ENCODE measurements at places on chromosomes 11 and 22. TPM values are rescaled to one million over a fixed set of nuclear protein-coding genes. Genes with fewer than 3 reads are reported as not detected.
A peak's percentile ranks its signal among the peaks of the same experiment; 100 is the strongest.

OR52H1 gene
- not detected for polyA plus RNA-seq

GRCh38 chr11:101848262-101848661 lies 66.5 kb upstream of the CEP126 start:
- H3K36me3 ChIP-seq = no peaks in the 10 kb centered on the region
- H3K27ac ChIP-seq = no peak overlapping the region
- DNase-seq = no peak
- no peaks in the 10 kb centered on the region for H3K27me3 ChIP-seq
- no peaks in the 10 kb centered on the region for H3K4me1 ChIP-seq

DNA sequence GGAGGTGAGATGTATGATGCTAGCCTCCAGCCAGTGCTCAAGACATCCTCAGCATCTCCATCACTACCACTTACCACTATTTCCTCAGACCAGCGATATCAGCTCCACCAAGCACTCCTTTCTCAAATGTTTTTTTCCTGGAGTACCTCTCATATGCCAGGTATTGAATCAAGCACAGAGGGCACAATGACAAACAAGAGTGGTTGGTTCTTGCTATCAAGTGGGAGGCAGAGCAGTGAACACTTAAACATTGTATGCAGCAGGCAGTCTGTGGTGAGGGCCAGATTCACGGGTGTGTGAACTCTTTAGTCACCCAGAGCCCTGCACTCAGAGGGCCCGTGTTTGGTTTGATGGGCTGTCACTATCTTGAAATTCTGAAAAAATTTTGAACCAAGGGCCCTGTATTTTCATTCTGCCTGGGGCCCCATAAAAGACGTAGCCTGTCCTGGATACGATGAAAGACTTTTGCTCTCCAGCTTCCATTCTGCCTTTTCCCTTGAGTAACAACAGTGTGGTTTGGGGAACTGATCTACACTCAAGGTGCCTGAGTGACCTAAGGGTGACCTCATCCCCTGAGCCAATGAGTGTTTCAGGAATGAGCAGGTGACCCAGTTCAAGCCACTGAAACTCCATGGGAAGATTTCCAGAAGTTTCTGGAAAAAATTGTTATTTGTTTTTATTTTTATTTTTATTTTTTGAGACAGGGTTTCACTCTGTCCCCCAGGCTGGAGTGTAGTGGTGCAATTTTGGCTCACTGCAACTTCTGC lies 348.4 kb upstream of the NARS2 start:
- H3K4me1 ChIP-seq = no peaks in the 10 kb centered on the region
- no peak for DNase-seq
- H3K27ac ChIP-seq = no peak overlapping the region
- H3K4me3 ChIP-seq = no peak overlapping the region
- no peaks in the 10 kb centered on the region for H3K36me3 ChIP-seq

DNA sequence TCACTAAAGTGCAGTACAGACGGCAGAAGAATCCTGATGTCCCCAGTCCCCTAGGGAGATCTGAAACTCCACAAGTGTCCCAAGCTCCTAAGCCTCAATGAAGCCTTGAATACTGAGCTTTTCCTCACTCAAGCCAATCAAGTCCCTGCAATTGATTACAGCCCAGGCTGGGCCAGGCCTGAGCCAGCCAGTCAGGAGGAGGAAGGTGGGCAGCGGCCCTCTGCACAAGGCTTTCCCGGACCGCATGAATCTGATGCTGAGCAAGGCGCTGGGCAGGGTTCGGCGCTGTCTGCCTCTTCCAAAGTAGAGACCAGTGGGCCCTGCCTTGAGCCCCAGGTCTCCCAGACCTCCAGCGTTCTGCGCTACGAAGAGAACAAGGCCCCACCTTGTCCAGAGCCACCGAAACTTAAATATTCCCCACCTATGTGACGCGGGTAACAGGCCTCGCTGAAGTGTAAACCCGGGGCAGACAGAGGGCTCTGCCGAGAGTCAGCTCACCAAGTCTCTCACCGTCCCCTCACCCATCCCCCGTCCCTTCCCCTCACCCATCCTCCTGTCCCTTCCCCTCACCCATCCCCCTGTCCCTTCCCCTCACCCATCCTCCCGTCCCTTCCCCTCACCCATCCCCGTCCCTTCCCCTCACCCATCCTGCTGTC lies 63.2 kb downstream of the SCUBE1 start:
- no peak overlapping the region for H3K4me3 ChIP-seq
- H3K4me1 ChIP-seq = no peaks in the 10 kb centered on the region
- no peaks in the 10 kb centered on the region for H3K27me3 ChIP-seq
- no peak overlapping the region for H3K27ac ChIP-seq
- no peak for DNase-seq

DNA sequence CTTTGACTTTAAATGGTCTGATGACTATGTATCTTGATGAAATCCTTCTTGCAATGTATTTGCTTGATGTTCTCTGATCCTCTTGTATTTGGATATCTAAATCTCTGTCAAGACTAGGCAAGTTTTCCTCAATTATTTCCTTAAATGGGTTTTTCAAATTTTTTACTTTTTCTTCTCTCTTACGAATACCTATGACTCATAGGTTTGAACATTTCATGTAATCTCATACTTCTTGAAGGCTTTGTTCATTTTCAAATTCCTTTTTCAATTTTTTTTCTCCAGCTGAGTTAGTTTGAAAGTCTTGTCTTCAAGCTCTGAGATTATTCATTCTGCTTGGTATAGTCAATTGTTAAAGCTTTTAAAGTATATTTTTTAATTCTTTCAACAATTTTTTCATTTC lies 13.1 kb downstream of the OR10W1 start:
- H3K36me3 ChIP-seq = no peaks in the 10 kb centered on the region
- H3K4me3 ChIP-seq = no peak overlapping the region
- H3K27me3 ChIP-seq = no peaks in the 10 kb centered on the region

DNA sequence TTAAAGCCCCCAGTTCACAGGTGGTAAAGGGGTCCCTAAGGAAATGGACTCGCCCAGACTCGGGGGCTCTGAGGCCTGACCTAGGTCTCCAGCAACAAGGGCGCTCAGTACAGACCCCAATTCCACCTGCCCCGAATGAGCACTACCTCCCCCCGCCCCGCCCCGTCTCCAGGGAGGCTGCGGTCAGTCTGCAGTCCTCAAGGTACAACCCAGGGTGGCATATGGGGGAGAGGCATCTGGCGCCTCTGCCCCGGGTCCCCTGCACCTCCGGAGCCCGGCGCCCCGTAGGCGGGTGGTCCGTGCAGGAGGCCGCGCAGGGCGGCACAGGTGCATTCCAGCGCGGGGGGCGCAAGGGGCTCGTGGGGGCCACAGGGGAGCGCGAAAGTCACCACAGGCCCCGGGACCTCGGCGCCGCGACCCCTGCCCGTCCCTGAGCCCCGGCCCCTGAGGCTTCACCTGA lies 361 bp downstream of the CTSD start:
- peaks cover 52% of the 10 kb centered on the region for H3K4me1 ChIP-seq
- peak overlapping the region; percentile 80 for H3K4me3 ChIP-seq
- no peak for DNase-seq
- no peaks in the 10 kb centered on the region for H3K27me3 ChIP-seq
- H3K27ac ChIP-seq = peak overlapping the region; percentile 98
- peaks cover 17% of the 10 kb centered on the region for H3K36me3 ChIP-seq

All from heart left ventricle (tissue), 16 donors.